ENCODE measurements at places on chromosomes 1 and 21. TPM values are rescaled to one million over a fixed set of nuclear protein-coding genes. Genes with fewer than 3 reads are reported as not detected.
A peak's percentile ranks its signal among the peaks of the same experiment; 100 is the strongest.

GRCh38 chr1:11598461-11598860 is 55.8 kb downstream of the FBXO2 start:
- no peaks in the 10 kb centered on the region for H3K4me1 ChIP-seq
- DNase-seq, result no peak
- H3K4me3 ChIP-seq, result no peak overlapping the region
- no peak overlapping the region for H3K27ac ChIP-seq
- no peaks in the 10 kb centered on the region for H3K36me3 ChIP-seq

DNA sequence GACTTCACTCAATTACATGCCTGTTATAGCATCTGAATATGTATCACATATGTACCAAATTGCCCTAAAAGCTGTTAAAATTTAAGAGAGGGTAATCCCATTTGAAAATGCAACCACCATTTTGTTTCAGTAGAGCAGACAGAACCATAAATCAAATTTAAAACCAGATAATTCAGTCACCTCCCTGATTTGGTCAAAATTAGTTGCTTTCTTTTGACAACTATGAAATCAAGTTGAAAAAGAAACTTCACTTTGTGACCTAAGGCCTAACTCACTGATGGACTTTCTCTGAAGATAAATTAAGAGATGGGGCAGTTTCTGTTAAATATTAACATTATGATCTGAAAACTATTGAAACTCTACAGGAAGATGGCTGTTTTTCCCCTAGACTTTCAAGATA is 6.7 kb downstream of the GORAB start:
- no peak overlapping the region for H3K4me3 ChIP-seq
- H3K4me1 ChIP-seq, result peaks cover 4% of the 10 kb centered on the region
- no peak for DNase-seq
- no peaks in the 10 kb centered on the region for H3K27me3 ChIP-seq
- H3K36me3 ChIP-seq, result peaks cover 28% of the 10 kb centered on the region
- H3K27ac ChIP-seq, result no peak overlapping the region

- no peaks in the 10 kb centered on the region for H3K27me3 ChIP-seq
- DNase-seq, result no peak
- H3K4me3 ChIP-seq, result no peak overlapping the region
Measured at GRCh38 chr1:177307771-177308170, 137.0 kb downstream of the BRINP2 start.

DNA sequence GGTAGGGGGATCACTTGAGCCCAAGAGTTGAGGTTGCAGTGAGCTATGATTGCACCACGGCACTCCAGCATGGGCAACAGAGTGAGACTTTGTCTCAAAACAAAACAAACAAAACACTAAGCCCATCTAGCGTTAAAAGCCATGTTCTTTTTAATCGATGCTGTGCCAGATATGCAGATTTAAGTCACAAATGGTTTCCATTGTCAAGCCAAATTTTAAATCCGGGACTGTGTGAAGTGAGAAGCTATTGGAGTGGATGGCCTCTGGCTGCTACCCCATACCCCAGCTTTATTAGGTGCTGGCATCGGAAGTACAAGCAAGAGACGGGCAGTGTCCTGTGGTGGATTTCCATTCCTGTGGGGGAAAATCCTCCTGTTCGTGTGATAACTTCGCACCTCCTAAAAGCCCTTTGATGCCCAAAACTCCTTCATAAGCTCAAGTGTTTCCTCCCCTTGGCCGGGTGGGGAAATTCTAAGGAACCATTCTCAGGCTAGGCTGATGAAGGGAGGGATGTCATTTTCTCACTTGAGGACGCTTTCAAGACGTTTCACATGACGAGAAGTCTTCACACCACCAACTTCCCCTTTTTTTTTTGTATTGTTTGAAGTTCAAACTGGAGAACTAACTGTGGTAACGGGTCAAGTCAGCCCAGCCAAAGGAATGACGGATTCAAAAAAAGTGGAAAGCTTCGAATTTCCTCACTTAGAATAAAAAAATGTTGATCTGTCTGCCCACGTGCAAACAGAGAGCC is 140.8 kb downstream of the KAZN start:
- no peak overlapping the region for H3K27ac ChIP-seq
- peaks cover 6% of the 10 kb centered on the region for H3K27me3 ChIP-seq
- DNase-seq, result no peak
- no peak overlapping the region for H3K4me3 ChIP-seq
- no peaks in the 10 kb centered on the region for H3K36me3 ChIP-seq

GRCh38 chr1:8666389-8667167 is 150.9 kb downstream of the RERE start:
- no peaks in the 10 kb centered on the region for H3K36me3 ChIP-seq
- no peak overlapping the region for H3K27ac ChIP-seq
- H3K27me3 ChIP-seq, result no peaks in the 10 kb centered on the region
- peaks cover 56% of the 10 kb centered on the region for H3K4me1 ChIP-seq

DNA sequence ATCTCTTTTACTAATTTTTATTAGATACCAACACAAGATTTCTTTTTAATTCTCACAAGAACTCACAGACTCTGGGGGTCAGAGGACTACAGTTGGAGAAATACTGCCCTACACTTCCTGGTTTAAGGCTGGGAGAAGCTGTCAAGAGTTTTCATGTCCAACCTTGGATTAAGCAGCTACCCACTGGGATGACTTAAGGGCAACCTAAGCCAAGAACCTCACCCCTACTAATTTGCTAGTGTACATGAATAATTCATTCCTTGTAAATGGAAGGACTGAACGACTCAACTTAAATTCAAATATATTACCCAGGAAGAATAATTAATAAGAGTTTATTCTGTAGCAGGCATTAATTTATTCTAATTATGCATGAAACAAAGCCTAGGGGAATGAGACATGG is 182.3 kb upstream of the C1orf105 start:
- H3K27me3 ChIP-seq, result no peaks in the 10 kb centered on the region
- H3K4me3 ChIP-seq, result no peak overlapping the region
- H3K4me1 ChIP-seq, result no peaks in the 10 kb centered on the region

DNA sequence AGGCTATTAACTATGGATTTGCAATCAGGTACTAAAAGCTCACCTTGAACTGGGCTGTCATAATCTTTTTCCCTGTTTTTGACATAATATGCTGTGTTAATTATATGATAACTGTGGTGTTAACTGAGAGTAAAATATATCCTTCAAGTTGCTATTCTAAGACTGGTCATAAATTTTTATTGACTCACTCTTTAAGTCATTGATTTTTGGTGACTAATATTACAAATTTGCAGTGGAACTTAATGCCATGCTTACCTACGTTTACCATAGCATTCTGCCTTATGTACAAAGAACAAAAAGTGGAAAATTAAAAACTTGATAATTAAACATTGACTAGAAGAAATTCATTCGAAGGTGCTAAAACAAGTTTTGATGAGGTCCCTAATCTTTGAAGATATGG is 872.4 kb downstream of the BRINP3 start:
- H3K27ac ChIP-seq, result no peak overlapping the region
- no peaks in the 10 kb centered on the region for H3K36me3 ChIP-seq
- H3K4me3 ChIP-seq, result no peak overlapping the region
- no peak for DNase-seq
- no peaks in the 10 kb centered on the region for H3K4me1 ChIP-seq

DNA sequence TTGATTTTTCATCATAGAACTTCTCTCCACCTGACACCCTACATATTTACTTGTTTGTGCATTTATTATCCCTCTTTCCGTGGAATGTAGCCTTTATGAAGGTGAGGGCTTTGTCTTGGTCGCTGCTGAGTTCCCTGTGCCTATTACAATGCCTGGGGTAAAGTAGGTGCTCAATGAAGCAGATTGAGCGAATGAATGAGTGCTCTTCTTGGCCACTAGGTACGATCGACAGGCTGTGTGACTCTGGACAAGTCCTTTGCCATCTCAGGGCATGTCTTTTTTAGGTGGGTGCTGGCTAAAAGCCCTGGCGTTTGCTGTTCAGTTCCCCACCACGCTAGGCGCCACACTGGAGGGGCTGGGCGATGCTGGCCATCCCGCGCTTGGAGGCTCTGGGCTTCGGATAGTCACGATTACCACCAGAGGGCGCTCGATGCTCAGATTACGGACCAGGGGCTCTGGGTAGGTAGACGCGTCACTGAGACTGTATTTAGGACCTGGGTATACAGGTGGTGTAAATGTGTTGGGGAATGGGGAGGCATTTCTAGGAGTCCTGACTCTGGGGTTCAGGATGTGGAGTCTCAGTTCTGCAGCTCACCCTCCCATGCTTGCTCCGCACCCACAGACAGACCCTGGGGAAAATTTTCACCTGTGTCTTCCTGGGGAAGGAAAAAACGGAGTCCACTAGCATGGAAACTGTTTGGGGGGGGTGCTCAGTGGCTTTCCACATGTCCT is 71.0 kb upstream of the CSF3R start:
- H3K4me1 ChIP-seq, result no peaks in the 10 kb centered on the region
- DNase-seq, result peak; percentile 30
- H3K4me3 ChIP-seq, result no peak overlapping the region
- no peak overlapping the region for H3K27ac ChIP-seq
- peaks cover 26% of the 10 kb centered on the region for H3K27me3 ChIP-seq

Gene AMPD2
- 69.1 TPM for total RNA-seq

Gene SPRR2E
- total RNA-seq, result not detected

Data from CD8-positive, alpha-beta memory T cell (primary cell).